ENCODE measurements at places on chromosomes 5 and 9.

- DNase-seq, result peak; percentile 35
Observed at GRCh38 chr5:1666812-1667588, 132.6 kb downstream of the MRPL36 start.

GRCh38 chr5:1464511-1464910 lies 19.3 kb upstream of the SLC6A3 start:
- no peak for DNase-seq

- no peak for DNase-seq
Observed at GRCh38 chr9:121757281-121757585, 105.8 kb downstream of the DAB2IP start.

GRCh38 chr9:21687351-21687750 lies 115.1 kb upstream of the MTAP start:
- DNase-seq, result no peak

DNA sequence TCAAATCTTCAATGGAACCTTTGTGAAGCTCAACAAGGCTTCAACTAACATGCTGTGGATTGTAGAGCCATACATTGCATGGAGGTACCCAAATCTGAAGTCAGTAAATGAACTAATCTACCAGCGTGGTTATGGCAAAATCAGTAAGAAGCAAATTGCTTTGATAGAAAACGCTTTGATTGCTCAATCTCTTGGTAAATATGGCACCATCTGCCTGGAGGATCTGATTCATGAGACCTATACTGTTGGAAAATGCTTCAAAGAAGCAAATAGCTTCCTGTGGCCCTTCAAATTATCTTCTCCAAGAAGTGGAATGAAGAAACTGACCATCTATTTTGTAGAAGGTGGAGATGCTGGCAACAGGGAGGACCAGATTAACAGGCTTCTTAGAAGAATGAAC lies 54.7 kb upstream of the TTC39B start:
- DNase-seq, result no peak

GRCh38 chr5:154309805-154310204 lies 119.3 kb downstream of the GALNT10 start:
- DNase-seq, result no peak

GRCh38 chr5:124289641-124290311 lies 456.7 kb downstream of the ZNF608 start:
- peak; percentile 69 for DNase-seq

DNA sequence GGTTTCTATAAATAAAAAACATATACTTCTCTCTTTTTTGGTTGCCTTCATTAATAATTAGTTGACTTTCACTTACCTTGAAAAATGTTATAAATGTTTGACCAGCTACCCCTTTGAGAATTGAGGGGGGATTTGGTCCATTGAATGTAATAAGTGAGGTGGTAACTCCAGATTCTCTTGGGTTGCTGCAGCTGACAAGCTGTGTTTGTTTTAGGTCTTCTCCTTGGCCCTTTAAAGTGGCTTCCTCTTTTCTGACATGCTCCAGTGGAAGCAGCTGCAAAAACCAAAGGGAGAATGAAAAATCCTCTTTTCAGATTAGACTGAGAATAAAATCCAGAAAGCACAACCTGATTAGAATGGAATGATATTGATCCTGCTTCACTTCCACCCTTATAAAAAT lies 410.5 kb downstream of the TMEM38B start:
- DNase-seq, result no peak

GRCh38 chr5:64229163-64229774 lies 63.6 kb downstream of the RNF180 start:
- peak; percentile 19 for DNase-seq

DNA sequence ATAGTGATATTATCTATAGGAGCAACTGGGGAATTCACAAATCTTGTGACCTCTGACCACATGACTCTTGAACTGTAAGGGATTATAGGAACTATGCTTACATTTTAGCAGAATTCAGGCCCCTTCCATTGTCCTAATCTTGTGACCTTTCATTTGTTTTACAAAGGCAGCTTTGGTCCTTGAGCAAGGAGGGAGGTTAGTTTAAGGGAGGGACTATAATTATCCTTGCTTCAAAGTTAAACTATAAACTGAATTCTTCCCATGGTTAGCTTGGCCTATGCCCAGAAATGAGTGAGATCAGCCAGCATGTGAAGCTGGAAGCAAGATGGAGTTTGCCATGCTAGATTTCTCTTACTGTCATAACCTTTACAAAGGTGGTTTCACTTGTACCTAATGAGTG lies 51.2 kb downstream of the TARS1 start:
- DNase-seq, result no peak

DNA sequence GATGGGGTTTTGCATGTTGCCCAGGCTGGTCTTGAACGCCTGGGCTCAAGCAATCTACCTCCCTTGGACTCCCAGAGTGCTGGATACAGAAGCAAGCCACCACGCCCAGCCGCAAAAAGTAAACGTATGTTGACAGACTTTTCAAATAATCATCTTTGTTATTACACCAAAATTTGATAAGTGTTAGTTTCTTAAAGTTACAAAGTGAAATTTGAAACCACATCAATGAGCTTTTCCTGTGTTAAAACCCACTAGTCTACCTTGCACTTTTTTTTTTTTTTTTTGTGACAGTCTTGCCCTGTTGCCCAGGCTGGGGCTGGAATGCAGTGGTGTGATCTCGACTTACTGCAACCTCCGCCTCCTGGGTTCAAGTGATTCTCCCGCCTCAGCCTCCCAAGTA lies 29.9 kb downstream of the SPACA9 start:
- DNase-seq, result no peak

DNA sequence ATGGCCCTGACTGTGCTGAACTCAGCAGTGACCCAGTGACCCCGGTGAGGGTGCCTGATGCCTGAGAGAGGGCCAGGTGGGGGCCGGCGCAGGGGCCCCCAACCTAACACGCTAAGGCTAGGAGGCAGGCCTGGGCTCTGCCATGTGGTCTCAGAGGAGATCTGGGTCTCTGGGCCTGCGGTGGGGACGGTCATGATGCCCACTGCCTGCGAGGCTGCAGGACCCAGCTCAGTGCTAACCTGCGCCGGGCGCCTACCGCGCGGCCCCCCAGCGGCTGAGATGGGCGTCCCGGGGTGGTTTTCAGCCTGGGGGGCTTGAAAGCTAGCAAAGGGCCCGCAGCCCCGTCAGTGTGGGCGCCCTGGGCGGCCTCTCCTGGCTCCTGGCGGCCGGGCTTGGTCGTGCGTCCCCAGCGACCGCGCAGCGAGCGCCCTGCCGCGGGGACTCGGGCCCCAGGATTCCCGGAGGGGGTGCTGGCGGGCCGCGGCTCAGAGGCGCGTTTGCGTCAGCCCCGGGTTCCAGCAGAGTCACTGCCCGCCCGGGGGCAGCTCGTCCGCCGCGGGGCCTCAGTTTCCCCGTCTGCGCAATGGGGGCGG lies 2.5 kb downstream of the EGFL7 start:
- DNase-seq, result peak; percentile 6

GRCh38 chr5:134877159-134877558 lies 3.0 kb downstream of the TXNDC15 start:
- DNase-seq, result no peak

- no peak for DNase-seq
Observed at GRCh38 chr9:82883436-82883835, 179.5 kb downstream of the RASEF start.

GRCh38 chr9:36679710-36680109 lies 107.0 kb downstream of the MELK start:
- no peak for DNase-seq

GRCh38 chr5:67724412-67725135 lies 491.0 kb upstream of the PIK3R1 start:
- no peak for DNase-seq

DNA sequence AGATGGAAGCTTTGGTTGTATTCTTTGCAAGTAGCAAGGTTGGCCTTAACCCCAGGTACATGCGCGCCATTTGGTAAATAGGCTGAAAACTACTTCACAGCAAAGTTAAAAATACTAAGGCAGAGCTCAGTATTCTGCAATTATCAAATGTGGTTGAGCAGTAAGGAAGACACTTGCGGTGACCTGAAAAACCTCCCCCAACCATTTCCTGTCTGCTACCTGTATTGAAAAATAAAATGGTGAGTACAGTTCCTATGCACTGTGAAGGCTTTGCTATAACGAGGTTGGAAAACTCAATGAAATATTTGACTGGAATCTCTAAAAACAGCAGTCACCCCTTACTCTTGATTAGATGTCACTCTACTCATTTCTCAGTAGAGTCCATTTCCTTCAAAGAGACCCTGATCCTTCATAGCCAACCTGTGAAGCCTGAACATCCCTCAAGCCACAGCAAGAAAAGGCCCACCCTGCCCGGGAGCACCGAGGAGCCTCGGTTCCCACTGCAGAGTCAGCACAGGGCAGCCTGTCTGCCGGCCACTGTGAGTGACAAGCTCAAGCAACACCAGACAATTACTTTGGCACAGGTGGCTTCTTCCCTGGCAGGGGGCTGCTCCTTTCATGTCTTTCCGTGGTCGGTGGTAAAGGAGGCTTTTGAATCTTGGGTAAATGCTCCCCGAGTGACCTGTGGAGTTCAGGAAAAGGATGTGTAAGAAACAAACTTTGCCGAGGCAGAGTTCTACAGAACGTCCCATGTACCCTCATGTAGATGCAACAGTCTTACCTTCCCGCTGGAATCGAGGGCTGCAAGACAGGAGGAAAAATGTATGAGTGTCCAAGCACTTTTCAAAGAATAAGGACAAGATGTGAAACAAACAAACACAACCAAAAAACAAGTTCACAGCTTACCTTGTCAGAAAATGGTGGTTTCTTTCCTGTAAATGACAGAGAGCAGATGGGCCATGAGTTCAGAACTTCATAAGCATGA lies 29.6 kb downstream of the C5orf58 start:
- DNase-seq, result no peak

DNA sequence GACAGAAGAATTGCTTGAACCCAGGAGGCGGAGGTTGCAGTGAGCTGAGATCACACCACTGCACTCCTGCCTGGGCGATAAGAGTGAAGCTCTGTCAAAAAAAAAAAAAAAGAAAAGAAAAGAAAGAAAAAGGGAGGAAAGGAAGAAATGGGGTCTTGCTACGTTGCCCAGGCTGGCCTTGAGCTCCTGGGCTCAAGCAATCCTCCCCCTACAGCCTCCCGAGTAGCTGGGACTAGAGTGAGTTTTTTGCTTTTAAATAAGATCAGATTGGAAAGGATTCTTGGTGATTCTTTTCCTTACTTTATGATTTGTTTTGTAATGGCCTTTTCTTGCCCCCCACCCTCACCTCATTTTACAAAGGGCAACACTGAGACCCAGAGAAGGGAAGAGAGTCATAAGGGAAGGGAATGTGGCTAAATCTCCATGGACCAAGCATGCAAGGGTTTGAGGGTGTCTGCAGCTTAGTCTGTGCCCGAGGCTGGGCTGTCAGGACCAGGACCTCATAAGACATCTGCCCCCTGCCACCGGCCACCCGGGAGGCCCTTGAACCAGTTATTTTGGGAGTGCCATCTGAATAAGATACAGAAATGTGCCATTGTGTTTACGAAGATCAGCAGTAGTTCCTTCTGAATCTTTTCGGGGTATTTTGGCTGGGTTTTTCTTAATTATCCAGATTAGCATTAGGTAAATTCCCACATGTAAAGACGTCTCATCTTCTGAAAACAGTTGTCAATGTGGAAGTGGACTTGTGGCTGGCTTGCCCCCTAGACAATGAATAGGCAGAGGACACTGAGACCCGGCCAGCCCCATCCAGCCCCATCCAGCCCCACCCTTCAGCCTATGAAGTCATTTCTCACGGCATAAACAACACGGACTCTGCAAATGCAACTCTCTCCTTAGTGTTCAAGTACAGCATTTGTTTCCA lies 44.5 kb upstream of the GRHPR start:
- DNase-seq, result no peak

- no peak for DNase-seq
Observed at GRCh38 chr5:56827049-56827448, 11.7 kb downstream of the MAP3K1 start.

DNA sequence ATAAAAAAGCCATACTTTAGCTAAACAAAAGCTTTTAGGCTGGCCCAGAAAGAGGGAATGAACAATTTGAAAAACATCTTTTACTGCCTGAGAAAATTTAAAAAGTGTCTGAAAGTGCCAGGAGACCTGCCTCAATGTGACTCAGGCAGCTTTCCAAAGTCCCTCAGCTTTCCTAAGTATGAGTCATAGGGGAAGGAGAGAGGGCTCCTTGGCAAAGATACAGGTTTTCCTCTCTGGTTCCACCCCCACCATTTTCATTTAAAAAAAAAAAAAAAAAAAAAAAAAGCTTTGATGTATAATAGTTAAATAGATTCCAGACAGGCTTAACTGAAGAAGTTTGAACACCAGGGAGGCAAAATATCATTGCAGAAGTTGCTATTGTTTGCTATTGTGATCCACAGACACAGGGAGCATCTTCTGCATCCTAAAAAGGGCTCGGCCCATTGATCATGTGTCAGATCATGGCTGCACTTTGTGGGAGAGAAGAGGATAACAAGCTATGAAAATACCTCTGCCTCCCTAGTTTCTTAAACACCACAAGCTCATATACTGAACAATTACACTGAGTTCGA lies 71.5 kb downstream of the MRPS27 start:
- no peak for DNase-seq

DNA sequence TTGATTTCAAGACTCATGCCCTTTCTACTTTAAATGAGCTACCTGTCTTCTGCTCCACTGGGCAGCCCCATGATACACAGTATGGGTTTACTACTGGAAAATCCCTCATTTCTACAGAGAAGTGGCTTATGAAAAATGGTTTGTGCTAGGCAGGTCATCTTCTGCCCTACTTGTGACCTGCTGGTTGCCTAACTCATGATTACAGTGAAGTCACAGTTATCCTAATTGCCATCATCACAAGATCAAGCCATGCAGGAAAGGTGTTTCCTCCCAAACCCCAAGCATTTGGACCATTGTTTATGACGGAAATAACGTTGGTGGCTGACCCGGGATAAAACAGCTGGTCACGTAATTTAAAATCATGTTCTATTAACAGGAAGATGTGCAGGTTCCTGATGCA lies 330.6 kb downstream of the ACTL7B start:
- DNase-seq, result no peak

DNA sequence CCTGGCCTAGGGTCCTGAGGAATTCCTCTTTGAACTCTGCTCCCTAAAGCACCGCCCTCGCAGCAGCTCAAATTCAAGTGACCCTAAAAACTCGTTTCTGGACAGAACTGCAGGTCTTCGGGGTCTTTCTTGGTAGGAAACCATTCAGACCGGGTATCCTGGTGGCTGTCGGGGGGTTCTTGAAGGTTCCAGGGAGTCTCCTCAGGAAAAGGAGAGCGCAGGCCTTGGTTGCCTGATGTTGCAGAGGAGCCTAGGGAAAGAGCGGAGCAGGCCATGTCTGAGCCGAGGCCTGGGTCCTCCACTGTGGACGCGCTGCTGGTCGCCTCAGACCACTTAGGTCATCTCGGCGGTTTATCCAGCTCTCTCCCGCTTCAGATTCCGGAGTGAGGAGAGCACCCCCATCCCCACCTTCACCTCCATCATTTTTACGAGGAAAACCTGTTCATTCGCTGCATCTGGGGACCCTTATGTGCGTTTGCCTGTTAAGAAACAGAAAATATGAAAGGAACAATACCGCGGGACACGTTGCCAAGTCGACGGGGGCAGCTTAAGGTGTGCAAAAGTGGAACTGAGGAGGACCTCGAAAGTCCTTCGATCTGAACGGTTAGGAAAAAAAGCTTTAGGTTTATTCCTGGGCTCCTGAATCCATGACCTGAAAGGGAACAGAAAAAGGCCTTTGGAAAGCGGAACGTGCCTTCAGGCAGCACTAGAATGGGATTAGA lies 299.4 kb downstream of the PARP8 start:
- no peak for DNase-seq

Data from NCI-H1105 (cell line).